ENCODE measurements at places on chromosomes 7 and 10.

GRCh38 chr7:21999896-22000295, 54.2 kb upstream of the CDCA7L start:
- no peak for DNase-seq

- DNase-seq: no peak
Observed at GRCh38 chr7:17289074-17289645, 9.3 kb upstream of the AHR start.

DNA sequence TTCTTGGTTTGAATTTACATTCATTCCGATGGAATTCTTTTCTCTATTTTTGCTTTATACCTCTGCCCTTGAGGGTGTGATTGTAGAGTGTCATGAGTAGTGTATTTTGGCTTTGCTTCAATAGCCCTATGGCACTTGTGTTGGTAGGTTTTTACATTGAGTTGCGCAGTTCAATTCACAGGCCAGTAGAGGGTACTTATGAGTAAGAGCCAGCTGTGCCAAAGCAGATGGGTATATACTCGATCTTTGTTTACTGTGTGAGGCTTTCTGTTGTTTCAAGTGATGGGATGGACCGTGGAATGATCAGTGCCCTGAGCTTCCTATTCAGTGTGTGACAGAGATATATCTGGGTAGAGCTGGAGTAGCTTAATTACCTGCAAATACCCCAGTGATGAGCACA, 4.3 kb upstream of the AKR1C3 start:
- no peak for DNase-seq

GRCh38 chr10:24133835-24134234, 75.1 kb upstream of the KIAA1217 start:
- no peak for DNase-seq

- DNase-seq: no peak
Observed at GRCh38 chr10:8628351-8628750, 573.9 kb downstream of the GATA3 start.

- DNase-seq: no peak
Observed at GRCh38 chr10:34397324-34397723, 417.8 kb downstream of the PARD3 start.

- DNase-seq: peak; percentile 96
Observed at GRCh38 chr7:6436385-6436685, 11.4 kb downstream of the DAGLB start.

DNA sequence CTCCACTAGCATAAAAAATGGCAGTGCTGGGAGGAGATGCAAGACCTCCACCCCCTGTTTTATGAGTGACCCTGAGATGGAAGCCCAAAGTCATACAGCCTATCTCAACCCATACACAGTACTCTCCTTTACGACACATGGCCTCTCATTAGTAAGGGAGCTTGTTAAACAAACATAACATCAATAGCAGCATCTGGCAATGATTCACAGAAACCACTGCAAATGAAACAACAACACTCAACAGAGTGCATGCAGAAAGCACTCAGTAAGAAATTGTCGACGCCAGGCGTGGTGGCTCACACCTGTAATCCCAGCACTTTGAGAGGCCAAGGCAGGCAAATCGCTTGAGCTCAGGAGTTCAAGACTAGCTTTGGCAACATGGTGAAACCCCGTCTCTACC, 27.5 kb upstream of the FIGNL1 start:
- no peak for DNase-seq

DNA sequence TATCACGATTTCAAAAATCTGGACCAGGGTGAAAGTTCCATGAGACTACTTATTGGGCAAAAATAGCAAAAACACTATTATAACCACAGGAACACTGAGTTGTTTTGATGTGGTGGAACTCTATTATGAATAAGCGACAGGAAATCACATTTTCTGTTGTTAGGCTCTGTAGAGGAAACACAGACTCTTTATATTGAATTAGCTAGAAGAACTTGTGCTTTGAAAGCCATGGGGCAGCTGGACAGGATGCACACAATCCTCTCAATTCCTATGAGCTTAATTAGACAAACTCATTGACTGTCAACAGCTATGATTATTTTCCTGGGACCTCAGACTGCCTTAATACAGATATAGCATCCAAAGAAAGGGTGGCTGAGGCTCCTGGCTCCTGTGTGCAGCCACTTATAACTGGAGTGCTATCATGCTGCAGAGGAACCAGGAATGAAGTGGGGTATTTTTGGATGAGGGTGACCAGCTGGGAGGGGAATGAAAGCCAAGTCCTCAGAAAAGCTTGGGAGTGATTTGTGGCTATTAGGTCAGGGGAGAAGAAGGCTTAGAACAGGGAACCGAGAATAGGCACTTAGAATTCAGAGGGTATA, 657.3 kb downstream of the TYW1 start:
- DNase-seq: no peak

DNA sequence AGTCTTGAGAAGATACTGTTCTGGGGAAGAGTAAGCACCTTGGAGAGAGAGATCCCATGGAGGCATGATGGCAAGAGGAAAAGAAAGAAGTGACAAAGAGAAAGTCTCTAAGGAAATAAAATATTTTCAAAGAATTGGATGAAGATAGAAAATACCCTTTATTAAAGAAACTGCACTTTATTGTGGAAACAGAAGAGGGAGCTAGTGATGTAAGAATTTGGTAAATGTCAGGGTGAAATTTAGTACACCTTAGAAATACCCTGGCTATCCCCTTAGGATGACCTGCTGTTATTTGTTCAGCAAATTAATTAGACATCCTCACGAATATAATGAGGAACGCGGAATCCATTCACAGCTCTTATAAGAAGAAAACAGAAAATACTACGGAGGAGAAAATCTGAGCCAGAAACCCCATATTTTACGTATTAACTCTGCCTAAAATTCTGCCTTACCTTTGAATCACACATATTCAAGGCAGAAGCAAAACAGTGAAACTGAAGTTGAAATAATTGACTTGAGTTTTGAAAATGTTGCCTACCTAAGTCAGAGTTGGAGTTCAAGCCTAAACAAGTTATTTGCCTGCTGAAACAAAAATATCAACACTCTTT, 90.7 kb downstream of the TFPI2 start:
- no peak for DNase-seq

DNA sequence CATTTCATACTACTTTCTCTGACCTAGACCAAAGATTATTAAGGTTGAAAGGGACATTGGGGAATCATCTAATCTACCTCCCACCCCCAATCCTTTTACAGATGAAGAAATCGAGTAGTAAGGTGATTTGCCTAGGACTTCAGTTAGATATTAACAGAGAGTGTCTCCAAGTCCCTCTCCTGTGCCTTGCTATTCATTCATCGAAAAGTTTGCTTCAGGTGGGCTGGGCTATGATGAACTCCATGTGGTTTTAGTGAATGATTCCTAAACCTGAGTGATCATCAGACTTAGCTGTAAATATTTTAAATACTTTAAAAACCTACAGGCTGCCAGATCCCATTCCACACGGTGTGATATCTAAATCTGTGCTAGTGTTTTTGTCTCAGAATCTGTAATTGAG, 259.4 kb upstream of the SORCS1 start:
- DNase-seq: no peak

DNA sequence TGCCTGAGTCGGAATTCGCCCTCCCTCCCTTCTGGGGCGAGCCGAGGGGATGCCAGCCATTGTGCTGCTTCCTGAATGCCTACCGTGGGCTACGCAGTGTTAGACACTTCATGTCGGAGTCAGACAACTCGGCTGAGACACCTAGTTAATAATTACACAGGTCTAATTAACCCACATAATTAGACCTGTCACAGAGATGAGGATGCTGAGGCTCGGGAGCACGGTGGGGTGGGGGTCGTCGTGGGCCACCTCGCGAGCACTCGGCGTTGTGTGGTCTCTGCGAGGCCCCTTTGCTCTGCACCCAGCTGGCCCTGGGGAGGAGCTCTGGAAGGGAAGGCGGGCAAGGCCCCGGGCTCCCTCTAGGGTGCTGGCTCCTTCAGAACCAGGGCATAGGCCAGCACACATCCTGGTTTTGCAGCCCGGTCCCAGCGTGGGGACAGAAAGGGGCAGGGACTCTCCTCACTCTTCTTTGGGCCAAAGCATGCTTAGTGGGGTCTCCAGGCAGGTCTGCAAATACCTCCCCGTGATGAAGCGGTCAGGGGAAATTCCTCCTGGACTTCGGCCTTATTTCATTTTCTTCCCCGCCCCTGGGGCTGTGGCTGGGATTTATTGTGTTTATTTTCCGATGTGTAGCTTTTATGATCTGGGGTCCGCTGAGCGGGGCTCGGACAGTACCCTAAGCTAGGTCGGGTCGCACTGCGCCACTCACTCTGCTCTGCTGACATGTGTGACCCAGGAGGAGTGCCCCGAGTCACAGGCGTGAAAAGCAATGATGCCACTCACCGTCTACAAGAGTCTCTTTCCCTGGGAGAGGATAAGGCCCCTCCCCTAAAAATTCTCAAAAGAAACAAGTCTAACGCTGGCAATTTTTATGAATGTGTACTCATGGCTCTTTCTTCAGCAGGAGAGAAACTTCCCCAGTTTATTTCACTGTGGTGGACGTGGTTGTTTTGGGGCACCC, 4.9 kb upstream of the FOXL3 start:
- peak; percentile 6 for DNase-seq

- DNase-seq: no peak
Observed at GRCh38 chr10:52769966-52770365, 2.6 kb downstream of the MBL2 start.

DNA sequence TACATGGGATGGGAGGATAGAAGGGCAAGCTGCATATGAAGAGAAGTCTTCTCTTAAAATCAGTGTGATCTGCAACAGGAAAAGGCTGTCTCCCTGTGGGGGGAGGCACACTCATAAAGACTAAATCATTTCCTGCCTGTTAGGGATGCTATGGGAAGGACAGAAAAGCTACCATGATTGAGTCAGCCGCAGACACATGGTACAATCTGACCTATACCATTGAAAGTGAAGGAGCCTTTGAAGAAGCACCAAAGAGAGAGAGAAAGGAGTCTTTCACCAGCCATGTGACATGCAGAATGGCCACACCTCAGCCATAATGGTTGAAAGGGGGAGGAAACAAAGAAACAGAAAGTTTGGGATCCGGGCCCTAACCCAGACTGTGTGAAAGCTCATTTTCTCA, 29.1 kb downstream of the NUDCD3 start:
- no peak for DNase-seq

DNA sequence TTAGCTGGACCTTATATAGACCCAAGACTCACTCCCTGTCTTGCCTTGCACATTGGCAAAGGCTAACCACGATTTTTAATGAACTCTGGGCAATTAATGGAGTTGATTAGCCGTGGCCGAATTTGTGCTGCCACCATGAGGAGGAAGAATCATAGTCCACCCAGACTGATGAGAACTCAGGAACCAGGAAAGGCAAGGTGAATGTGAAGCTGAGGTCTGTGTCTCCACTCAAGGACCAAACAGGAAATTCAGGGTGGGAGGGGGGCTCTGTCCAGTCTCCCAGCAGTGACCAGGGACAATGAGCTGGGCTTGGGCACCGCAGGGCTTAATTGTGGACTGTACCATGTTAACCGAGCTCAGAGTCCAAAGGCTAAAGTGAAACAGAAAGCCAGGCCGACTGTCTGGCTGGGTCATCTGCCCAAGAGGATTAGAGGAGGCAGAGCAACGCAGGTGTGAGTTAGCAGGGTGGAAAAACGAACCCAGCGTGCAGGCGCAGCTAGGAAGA, 127.0 kb upstream of the JCAD start:
- DNase-seq: peak; percentile 55

DNA sequence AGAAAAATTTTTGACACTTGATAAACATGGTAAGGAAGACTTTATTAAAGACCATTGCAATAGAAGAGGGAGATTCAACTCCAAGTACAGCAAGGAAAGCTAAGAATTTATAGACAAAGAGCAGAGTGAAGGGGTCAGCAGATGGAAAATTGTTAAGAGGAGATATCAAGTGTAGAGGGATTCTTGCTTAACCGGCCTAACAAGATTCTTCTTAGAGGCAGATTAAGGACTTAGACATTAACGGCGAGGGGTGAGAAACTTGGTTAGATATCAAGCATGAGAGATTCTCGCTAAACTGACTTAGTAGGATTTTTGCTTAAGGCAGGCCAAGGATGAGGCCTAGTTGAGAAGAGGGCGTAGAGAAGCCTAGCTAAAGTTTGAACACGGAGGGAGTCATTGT, 76.0 kb downstream of the ITGB1 start:
- DNase-seq: no peak

DNA sequence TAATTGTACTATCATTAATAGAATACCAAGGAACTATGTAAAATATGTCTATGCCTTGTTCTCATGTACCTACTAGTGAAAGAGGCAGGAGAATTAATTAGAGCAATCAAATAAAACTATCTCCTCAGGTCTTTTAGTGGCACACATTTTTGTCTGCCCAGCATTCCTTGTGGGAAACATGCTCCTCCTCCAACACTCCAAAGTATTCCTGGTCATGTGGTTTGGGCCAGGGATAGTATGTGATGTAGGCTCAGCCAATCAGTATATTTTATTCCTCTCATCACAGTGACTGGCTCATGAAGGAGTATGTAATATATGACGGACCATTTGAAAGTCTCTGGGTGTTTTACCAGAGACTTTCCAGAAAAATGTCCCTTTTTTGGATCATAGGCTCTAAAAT, 16.7 kb upstream of the SYPL1 start:
- no peak for DNase-seq

- DNase-seq: peak; percentile 19
Observed at GRCh38 chr10:28094121-28094520, 95.2 kb upstream of the ODAD2 start.

- no peak for DNase-seq
Observed at GRCh38 chr7:47405286-47405904, 176.5 kb downstream of the TNS3 start.

DNA sequence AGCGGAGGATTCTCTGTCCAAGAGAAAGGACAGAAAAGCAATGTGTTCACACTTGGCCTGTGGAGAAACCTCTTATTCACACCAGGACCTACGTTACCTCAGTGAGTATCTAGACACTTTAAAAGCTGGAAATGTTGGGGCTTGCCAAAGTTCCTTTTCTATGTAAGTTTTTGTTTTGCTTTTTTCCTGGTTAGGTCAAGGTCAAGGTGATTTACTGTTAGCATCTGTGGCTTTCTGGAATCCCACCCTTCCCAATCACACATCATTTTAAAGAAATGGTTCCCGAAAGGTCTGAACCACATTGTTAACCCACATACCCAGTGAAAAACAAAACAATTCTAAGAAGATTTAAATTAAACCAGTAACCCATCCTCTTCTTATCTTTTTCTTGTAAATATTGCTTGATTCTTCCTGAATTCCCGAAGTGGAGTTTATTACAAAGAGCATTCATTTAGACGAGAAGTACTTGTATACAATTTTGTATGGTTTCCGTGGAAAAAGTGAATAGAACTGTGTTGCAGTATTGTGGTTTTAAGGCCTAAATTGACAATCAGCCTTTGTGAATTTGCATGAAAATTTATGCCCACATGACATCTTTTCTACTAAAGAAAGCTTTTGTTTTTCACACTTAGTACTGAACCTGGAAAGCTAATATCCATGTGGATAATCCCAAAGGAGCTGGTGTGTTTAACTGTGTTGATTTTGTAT, 827.0 kb upstream of the IGFBP3 start:
- no peak for DNase-seq
